Tibial artery (tissue), 4 donors: ENCODE measurements at places on chromosomes 4 and X.

GRCh38 chrX:123878252-123878721 is 18.4 kb downstream of the XIAP start:
- H3K27me3 ChIP-seq: no peaks in the 10 kb centered on the region
- H3K4me1 ChIP-seq: no peaks in the 10 kb centered on the region
- H3K27ac ChIP-seq: no peak overlapping the region

DNA sequence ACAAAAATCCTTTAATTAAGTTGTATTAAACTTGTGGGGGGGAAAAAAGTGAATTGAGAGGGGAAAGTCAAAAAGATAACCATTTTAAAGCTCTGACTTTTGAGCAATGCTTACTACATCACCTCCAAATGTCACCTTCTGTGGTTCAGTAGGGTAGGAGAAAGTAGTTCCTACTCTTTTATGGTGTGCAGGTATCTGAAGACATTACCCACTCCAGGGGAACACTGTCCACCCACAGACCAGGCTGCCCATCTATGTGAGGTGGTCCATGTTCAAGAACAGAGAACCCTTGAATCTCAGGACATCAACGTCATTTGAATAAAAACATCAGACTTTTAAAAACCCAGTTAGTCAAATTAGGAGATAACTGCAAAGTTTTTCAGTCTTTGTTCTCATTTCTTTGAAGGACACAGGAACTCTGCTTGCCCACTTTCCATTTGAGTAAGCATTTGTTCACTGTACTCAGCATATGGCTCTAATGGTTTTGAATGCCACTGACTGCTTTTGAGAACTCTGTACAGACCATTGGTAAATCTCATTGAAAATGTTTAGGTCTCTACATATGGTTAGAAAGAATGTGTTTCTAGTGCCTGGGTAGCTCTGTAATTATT is 18.4 kb downstream of the NMU start:
- H3K27ac ChIP-seq: no peak overlapping the region
- H3K36me3 ChIP-seq: no peaks in the 10 kb centered on the region
- H3K27me3 ChIP-seq: no peaks in the 10 kb centered on the region
- DNase-seq: no peak
- H3K4me3 ChIP-seq: no peak overlapping the region

DNA sequence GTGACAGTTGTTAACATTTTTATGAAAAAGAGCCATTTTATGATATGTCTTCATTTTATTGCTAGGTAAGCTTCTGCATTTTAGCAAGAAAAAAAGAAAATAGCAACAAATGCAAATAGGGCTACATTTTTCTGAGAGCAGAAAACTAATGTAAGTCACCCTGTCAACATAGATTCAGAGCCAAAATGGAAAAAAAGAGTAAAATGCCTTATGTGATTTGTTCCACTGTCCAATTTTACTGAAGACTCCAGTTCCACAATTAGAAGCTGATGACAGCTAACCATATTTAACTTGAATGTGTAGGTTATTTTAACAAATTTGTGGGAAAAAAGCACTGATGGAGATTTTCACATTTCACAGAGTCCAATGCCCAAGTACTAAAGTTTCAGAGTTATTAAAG is 772.3 kb downstream of the FAT4 start:
- no peak overlapping the region for H3K27ac ChIP-seq
- no peaks in the 10 kb centered on the region for H3K4me1 ChIP-seq
- no peak for DNase-seq
- H3K36me3 ChIP-seq: no peaks in the 10 kb centered on the region
- no peak overlapping the region for H3K4me3 ChIP-seq

- no peak for DNase-seq
- H3K36me3 ChIP-seq: no peaks in the 10 kb centered on the region
- H3K4me1 ChIP-seq: no peaks in the 10 kb centered on the region
Measured at GRCh38 chr4:21447301-21448054, 501.1 kb downstream of the KCNIP4 start.

- H3K27me3 ChIP-seq: no peaks in the 10 kb centered on the region
- H3K27ac ChIP-seq: no peak overlapping the region
- H3K4me1 ChIP-seq: no peaks in the 10 kb centered on the region
Measured at GRCh38 chrX:49242545-49243066, 7.3 kb downstream of the CCDC22 start.

GRCh38 chrX:114267142-114267541 is 316.7 kb upstream of the HTR2C start:
- no peaks in the 10 kb centered on the region for H3K4me1 ChIP-seq
- no peaks in the 10 kb centered on the region for H3K27me3 ChIP-seq
- no peaks in the 10 kb centered on the region for H3K36me3 ChIP-seq
- no peak for DNase-seq
- no peak overlapping the region for H3K4me3 ChIP-seq
- no peak overlapping the region for H3K27ac ChIP-seq

- DNase-seq: no peak
- H3K4me3 ChIP-seq: no peak overlapping the region
- H3K27me3 ChIP-seq: no peaks in the 10 kb centered on the region
Measured at GRCh38 chr4:63361066-63361465, 1048.2 kb downstream of the TECRL start.

GRCh38 chr4:150096625-150097024 is 18.4 kb downstream of the DCLK2 start:
- no peak overlapping the region for H3K4me3 ChIP-seq
- no peak overlapping the region for H3K27ac ChIP-seq
- DNase-seq: no peak
- no peaks in the 10 kb centered on the region for H3K27me3 ChIP-seq
- H3K4me1 ChIP-seq: no peaks in the 10 kb centered on the region
- H3K36me3 ChIP-seq: no peaks in the 10 kb centered on the region

- no peak overlapping the region for H3K4me3 ChIP-seq
- H3K27me3 ChIP-seq: no peaks in the 10 kb centered on the region
- no peaks in the 10 kb centered on the region for H3K4me1 ChIP-seq
- no peak for DNase-seq
- no peak overlapping the region for H3K27ac ChIP-seq
- no peaks in the 10 kb centered on the region for H3K36me3 ChIP-seq
Measured at GRCh38 chr4:123068081-123068480, 145.7 kb upstream of the NUDT6 start.

- H3K27ac ChIP-seq: no peak overlapping the region
- no peaks in the 10 kb centered on the region for H3K27me3 ChIP-seq
- no peaks in the 10 kb centered on the region for H3K36me3 ChIP-seq
- no peak for DNase-seq
- no peaks in the 10 kb centered on the region for H3K4me1 ChIP-seq
Measured at GRCh38 chr4:116374815-116375214, 710.6 kb downstream of the TRAM1L1 start.

DNA sequence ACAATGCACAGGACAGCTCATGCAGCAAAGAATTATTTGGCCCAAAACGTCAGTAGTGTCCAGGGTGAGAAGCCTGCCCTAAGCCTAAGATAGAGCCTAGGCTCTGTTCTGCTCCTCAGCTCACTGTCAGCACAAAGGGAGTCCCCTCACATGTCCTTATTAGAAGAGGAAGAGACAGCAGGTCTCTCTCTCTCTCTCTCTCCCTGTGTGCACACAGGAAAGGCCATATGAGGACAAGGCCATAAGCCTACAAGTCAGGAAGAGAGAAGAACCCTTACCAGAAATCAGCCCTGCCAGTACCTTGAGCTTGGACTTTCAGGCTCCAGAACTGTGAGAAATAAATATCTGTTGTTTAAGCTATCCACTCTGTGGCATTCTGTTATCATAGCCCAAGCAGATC is 20.4 kb downstream of the FAM184B start:
- no peaks in the 10 kb centered on the region for H3K36me3 ChIP-seq
- H3K27me3 ChIP-seq: peaks cover 3% of the 10 kb centered on the region
- no peak overlapping the region for H3K27ac ChIP-seq
- no peak overlapping the region for H3K4me3 ChIP-seq

GRCh38 chr4:2258091-2259035 is 3.5 kb downstream of the MXD4 start:
- H3K27me3 ChIP-seq: no peaks in the 10 kb centered on the region
- peaks cover 73% of the 10 kb centered on the region for H3K4me1 ChIP-seq
- H3K4me3 ChIP-seq: peak overlapping the region; percentile 93
- peak overlapping the region; percentile 96 for H3K27ac ChIP-seq
- H3K36me3 ChIP-seq: peaks cover 20% of the 10 kb centered on the region

DNA sequence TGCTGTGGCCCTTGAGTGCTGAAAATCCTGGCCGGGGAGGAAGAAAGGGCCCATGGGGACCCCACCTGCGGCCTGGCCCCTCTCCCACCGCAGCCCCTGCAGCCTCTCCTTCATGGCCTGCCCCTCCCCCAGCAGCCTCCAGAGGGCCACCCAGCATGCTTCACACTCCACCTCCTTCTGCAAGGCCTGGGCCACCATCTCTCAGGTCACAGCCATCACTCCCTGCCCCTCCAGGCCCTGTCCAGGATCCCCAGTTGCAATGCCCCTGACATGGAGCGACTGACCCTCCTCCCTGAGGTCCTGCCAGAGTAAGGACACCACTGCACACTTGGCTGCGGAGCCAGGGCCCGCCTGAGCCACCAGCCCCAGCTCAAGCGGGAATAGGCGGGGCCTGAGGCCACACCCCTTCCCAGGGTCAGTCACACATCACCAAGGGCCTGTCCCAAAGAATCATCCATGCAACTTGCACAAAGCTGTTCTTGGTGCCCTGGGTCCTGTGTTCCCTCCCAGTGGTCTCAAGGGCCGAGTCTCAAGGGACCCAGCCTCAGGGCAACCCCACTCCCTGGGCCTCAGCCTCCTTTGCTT is 32.9 kb downstream of the CCNQ start:
- no peaks in the 10 kb centered on the region for H3K4me1 ChIP-seq
- H3K4me3 ChIP-seq: no peak overlapping the region
- H3K36me3 ChIP-seq: no peaks in the 10 kb centered on the region
- DNase-seq: no peak
- no peak overlapping the region for H3K27ac ChIP-seq

DNA sequence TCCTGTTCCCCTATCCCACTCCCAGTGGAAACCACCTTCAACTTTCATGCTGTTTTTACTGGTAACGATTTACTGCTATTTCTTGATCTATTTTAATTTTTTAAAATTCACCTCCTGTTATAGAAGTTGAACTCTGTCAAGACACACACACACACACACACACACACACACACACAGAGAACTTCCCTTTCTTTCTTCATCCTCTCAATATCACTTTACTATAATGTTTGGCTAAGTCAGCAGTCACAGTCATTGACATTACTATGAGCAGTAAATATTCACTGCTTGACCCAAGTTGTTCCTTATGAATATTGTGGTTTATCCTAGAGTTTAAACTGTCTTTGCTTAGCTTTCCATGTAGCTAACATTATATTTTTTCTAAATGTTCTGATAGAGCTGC is 24.0 kb upstream of the SGMS2 start:
- H3K4me1 ChIP-seq: no peaks in the 10 kb centered on the region
- peaks cover 9% of the 10 kb centered on the region for H3K27me3 ChIP-seq
- DNase-seq: no peak
- no peak overlapping the region for H3K27ac ChIP-seq

- no peak overlapping the region for H3K27ac ChIP-seq
- no peak overlapping the region for H3K4me3 ChIP-seq
Measured at GRCh38 chrX:1450361-1451161, 2.1 kb downstream of the ASMTL start.

DNA sequence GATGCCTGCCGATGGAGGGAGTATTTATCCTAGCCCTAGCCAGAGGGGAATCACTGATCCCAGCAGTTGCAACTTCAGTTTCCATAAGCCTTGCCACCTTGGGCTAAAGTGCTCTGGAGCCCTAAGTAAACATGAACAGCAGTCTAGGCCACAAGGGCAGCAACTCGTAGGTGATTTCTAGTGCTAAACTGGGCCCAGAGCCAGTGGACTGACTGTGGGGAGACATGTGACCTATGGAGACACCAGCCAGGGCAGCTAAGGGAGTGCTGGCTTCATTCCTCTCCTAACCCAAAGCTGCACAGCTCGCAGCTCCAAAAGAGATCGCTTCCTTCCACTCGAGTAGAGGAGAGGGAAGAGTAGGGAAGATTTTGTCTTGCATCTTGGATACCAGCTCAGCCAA is 120.8 kb upstream of the MAGEA10 start:
- no peaks in the 10 kb centered on the region for H3K4me1 ChIP-seq
- H3K36me3 ChIP-seq: no peaks in the 10 kb centered on the region
- no peak overlapping the region for H3K27ac ChIP-seq
- no peaks in the 10 kb centered on the region for H3K27me3 ChIP-seq
- no peak overlapping the region for H3K4me3 ChIP-seq
- DNase-seq: no peak

GRCh38 chr4:82560853-82561785 is 669 bp downstream of the TMEM150C start:
- H3K27me3 ChIP-seq: no peaks in the 10 kb centered on the region

DNA sequence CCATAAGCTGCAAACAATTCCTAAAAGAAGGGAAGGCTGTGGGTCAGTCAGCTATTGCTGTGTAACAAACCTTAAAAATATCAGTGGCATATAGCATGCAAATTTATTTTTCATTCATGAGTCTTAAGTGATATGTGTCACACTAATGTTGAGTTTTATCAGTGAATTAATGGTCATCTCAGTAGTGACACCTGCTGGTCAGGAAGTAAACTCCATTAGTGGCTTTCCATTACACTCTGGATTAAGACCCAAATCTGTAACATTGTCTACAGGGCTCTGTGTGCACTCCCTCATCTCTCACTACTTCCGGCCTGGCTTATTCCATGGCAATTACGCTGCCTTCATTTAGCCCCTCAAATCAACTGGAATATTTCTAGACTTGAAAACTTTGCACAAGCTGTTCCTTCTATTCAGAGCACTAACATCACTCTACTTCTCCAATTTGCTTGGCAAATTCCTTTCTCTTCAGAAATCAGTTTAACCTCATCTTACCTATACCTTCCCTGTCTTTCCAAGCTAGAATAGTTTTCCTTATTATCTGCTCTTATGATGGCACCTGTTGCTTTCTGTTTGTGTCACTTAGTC is 217.3 kb upstream of the TAPT1 start:
- no peak overlapping the region for H3K27ac ChIP-seq
- no peak for DNase-seq
- H3K27me3 ChIP-seq: no peaks in the 10 kb centered on the region
- no peak overlapping the region for H3K4me3 ChIP-seq
- H3K36me3 ChIP-seq: no peaks in the 10 kb centered on the region
- no peaks in the 10 kb centered on the region for H3K4me1 ChIP-seq

- H3K4me1 ChIP-seq: no peaks in the 10 kb centered on the region
- no peak overlapping the region for H3K4me3 ChIP-seq
Measured at GRCh38 chr4:36214735-36215485, 29.4 kb downstream of the ARAP2 start.

- H3K27me3 ChIP-seq: no peaks in the 10 kb centered on the region
- H3K4me1 ChIP-seq: no peaks in the 10 kb centered on the region
- no peak overlapping the region for H3K4me3 ChIP-seq
- DNase-seq: no peak
- H3K36me3 ChIP-seq: no peaks in the 10 kb centered on the region
- no peak overlapping the region for H3K27ac ChIP-seq
Measured at GRCh38 chr4:3851881-3852280, 85.7 kb downstream of the ADRA2C start.

DNA sequence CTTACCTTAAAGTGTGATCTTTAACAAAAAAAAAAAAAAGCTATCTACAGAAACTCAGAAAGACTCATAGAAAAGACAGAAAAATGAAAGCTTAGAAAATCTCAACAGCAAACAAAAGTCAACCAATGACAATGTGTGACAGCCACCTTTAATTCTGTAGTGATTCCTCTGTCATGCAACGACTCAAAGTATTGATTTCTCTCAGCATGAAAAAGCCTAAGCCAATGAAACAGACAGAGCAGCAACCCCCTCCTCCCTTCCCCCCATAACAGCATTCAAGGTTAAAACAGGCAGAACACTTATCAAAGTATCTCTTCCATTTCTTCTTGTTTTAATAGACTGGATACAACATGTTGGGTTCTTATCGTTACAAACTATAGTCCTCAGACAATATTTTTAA is 112.5 kb downstream of the MAB21L2 start:
- H3K4me1 ChIP-seq: no peaks in the 10 kb centered on the region
- no peaks in the 10 kb centered on the region for H3K36me3 ChIP-seq
- DNase-seq: no peak

- no peaks in the 10 kb centered on the region for H3K27me3 ChIP-seq
- H3K4me1 ChIP-seq: no peaks in the 10 kb centered on the region
- H3K27ac ChIP-seq: peak overlapping the region; percentile 16
- peaks cover 6% of the 10 kb centered on the region for H3K36me3 ChIP-seq
- DNase-seq: no peak
- H3K4me3 ChIP-seq: no peak overlapping the region
Measured at GRCh38 chr4:86927843-86928395, 6.9 kb upstream of the AFF1 start.
